ENCODE measurements at places on chromosomes 16 and 17. TPM values are rescaled to one million over a fixed set of nuclear protein-coding genes. Genes with fewer than 3 reads are reported as not detected.

MMP15 gene
- 126 TPM for total RNA-seq

GPR179 gene
- total RNA-seq: 0.12 TPM

MEOX1 gene
- 4.1 TPM for total RNA-seq

ZNF23 gene
- 6.4 TPM for total RNA-seq

KRT24 gene
- 1.1 TPM for total RNA-seq

DNA sequence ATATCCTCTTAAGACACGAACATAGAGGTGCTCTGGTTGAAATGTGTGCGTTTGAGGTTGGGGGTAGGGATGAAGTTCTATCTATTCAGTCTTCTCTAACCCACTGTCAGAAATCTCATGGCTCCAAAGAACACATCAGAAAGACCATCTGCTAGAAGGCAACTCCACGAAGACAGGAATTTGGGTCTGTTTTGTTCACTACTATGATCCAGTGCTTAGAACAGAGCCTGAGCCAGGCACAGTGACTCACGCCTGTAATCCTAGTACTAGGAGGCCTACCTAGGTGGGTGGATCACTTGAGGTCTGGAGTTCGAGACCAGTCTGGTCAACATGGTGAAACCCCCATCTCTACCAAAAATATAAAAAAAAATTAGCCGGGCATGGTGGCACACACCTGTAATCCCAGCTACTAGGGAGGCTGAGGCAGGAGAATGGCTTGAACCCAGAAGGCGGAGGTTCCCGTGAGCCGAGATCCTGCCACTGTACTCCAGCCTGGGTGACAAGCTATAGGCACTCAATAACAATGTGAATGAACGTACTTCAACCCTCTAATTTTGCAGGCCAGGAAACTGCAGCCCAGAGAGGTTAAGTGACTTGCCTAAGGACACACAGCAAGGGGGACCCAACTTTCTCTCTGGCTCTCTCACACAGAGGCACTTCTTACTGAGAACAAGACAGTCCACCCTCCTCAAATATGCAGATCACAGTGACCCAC, 2.3 kb downstream of the CASKIN2 start:
- no peak for DNase-seq

DNA sequence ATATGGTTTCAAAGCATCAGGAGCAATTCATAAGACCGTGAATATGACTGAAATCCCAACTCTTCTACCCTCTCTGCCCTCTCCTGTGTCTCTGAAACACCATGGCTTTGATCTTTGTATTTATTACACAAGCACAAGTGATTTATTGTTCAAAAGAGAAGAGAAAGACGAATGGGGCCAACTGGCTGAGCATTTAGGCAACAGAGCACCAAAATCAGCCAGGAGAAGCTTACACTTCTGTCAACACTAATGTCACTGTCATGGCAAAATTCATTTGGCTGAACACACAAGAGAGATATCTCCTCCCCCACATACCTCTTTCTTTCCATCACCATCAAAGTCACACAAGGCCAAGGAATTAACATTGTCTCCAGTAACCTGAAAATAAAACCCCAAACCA, 9.3 kb downstream of the BBS2 start:
- DNase-seq: no peak

- no peak for DNase-seq
These were observed 16.7 kb downstream of the ERCC4 start for GRCh38 chr16:13936596-13937081.

DNA sequence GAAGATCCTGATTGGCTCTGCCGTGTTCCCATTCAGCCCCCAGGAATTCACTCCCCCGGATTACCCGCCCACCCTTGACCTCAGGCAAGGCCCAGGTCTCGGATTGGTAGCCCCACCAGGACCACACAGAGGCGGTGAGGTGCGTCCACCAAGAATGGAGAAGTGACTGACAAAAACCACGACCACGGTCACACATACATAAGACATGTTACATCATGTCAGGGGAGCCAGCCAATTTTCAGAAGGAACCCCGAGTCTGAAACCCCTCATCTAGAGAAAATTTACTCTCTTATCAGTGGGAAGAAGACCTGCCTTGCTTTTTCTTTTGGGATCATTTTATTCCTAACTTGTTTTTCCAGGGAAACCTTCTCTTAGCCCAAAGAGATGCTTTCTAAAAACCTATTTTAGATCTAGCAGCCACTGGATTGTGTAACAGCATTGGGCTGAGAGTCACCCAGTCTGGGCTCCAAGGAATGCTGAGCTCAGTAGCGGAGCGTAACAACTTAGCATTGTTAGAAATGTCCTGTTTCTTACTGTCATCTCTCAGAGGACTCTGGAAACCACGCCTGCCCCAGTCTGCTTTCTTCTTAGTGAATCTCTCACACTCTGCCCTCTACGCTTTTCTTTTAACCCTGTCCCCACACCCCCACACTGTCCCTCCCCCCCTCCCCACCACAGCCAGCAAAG, 164.1 kb downstream of the CMIP start:
- DNase-seq: no peak

DNA sequence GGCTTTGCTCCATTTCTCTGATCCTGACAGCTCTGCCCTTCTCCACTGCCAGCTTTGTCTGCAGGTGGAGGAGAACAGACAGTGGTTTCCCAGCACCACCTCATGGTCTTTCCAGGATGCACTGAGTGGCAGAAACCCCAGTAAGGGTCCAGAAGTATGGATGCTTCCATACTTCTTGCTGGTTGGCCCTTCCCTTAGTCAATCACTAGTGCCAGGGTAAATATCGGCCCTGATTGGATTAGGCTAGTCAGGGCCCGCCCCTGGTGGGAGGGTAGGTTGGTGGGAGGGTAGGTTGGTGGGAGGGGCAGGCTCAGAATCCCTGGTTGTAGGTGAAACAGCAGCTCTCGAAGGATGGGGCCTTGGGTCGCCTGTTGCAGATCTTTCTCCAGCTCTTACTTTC, 10.2 kb downstream of the RNF213 start:
- no peak for DNase-seq

GRCh38 chr17:63491977-63492618, 15.2 kb downstream of the ACE start:
- no peak for DNase-seq

DNA sequence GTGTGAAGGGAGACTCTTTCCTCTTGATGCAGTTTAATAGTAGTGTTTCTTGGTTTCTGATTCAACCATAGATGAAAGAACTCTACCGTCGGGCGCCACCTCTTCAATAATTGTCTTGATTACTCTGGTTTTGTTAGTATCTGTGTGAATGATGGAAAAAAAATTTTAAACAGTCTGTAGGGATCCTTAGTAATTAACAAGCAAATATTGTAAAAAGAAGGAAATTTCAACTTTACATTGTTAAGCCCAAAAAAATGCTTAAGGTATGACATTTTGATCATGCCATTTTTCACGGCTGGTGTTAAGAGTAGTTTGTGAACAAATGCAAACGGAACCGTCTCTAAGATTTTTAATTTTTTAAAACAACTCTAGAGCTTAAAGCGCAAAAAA, 4.1 kb downstream of the KRT10 start:
- no peak for DNase-seq

DNA sequence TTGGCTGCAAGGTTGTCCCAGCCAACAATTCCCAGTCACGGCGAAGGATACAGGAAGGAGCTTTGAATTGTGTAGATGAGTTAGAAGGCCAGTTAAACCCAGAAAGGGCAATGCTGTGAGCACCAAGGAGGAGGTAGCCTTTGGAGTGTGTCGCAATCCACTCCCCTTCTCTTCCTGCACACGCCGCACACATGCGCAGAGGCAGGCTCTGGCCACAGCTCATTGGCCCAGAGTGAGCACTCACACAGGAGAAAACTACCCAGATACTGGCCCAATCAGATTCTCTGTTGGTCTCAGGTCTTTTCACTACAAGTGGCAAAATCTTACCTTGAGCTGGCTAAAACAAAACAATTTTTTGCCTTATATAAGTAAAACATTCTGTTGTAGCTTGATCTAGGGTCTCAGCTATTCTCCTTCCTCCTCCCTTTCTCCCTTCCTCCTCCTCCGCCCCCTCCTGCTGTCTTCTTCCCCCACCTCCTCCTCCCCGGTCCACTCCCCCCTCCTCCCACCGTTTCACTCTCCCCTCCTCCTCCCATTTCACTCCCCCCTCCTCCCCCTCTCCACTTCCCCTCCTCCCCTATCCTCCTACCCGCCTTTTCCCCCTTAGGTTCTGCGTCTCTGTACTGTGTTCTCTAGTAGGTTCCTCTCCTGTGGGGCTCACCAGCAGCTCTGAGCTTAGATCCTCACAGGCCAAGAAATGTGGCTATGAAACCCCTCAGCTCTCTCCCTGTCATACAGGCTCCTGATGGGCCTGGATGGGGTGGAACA, 344.9 kb downstream of the CPPED1 start:
- no peak for DNase-seq

DNA sequence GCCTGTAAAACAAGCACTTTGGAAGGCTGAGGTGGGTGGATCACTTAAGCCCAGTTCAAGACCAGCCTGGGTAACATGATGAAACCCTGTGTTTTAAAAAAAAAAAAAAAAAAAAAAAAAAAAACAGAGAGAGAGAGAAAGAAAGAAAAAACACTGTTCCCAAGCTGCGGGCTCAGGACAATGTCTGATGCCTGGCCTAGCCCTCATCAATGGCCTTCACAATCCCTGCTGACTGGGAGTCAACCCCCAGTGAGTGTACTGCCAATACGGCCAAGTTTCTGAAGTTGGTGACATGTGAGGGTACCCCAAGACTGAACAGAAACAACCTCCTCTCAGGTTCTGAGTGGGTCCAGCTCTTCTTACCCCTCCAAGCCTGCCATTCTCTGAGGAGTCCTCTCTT, 116.5 kb downstream of the ZNF778 start:
- DNase-seq: no peak

GRCh38 chr16:81692021-81692420, 87.1 kb upstream of the PLCG2 start:
- no peak for DNase-seq

DNA sequence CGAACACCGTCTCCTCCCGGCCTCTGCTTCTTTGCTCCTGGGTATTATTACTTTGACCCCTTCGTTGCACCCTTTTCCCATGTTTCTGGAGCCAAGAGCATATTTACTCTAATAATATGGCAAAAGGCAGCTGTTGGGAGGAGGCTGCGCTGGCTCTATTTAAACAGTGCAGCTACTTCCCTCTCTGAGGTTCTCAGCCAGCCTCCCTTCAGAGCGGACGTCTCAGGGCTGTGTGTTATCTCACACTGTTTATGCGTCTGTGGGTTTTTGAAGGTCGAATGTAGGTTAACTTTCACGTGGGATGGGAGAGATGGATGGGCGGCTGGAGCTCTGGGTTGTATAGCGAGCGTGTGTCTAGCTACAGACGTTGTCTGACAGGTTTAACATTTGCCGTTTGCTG, 45.3 kb downstream of the COX4I1 start:
- DNase-seq: no peak

GRCh38 chr16:71440669-71441347, 1.0 kb downstream of the TLE7 start:
- DNase-seq: no peak

- no peak for DNase-seq
These were observed 50.7 kb upstream of the USP7 start for GRCh38 chr16:9014389-9014788.

DNA sequence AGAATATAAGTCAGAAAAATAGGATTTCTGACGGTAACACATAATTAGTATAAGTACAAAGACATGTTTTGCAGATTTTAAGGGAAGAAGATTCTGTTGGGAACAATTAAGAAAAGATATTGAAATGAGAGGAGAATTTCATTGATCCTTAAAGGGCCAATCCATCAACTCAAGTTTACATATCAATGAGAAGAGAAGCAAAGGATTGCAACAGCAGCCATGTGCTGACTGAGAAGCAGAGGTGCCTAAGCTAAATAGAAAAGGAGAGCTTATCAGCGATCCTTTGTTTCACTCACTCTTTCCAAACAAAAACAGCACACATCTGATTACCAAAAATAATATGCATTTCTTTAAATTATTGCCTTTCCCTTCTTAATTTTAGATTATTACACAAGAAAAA, 94.6 kb downstream of the ITFG1 start:
- no peak for DNase-seq

- DNase-seq: no peak
These were observed 100.3 kb downstream of the TANC2 start for GRCh38 chr17:63066158-63066813.

DNA sequence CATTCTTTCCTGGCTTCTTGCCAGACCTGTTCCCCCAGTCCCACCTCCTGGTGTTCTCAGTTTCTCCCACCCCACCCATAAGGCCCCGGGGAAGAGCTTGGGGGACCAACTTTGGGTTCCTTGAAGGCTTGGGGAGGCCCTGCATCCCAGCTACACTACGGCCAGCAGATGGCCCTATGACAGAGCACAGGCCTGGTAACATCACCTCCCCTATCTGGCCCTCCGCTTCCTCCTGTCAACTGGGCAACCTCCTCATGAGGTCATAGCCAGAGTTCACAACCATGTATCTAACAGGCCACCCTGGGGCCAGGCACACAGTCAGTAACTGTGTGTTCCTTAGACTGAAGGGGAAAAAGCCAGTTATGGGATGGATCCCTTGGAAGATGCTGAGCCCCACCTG, 31.4 kb downstream of the MYO15A start:
- DNase-seq: no peak

- DNase-seq: no peak
These were observed 6.7 kb downstream of the KLHL36 start for GRCh38 chr16:84654998-84655397.

GRCh38 chr17:74822939-74823367, 36.7 kb downstream of the GRIN2C start:
- no peak for DNase-seq

DNA sequence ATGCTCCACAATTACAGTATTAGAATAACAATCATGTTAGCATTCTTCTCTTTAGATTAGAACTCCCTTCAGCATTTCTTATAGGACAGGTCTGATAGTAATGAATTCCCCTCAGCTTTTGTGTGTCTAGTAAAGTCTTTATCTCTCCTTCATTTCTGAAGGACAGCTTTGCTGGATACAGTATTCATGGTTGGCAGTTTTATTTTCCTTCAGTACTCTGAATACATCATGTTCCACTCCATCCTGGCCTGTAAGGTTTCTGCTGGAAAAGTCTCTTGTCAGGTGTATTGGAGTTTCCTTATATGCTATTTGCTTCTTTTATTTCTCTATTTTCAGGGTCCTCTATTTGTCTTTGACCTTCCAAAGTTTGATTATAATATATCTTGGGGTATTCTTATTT, 4.0 kb upstream of the ABCA10 start:
- DNase-seq: no peak

- no peak for DNase-seq
These were observed 2.4 kb downstream of the HSD17B1 start for GRCh38 chr17:42555122-42555622.

All from colonic mucosa (tissue), 4 donors.